ENCODE measurements at places on chromosomes 11 and 22. TPM values are rescaled to one million over a fixed set of nuclear protein-coding genes. Genes with fewer than 3 reads are reported as not detected.

GRCh38 chr22:27207907-27208306, 550.5 kb downstream of the MIAT start:
- DNase-seq: no peak
- no peaks in the 10 kb centered on the region for H3K36me3 ChIP-seq
- peaks cover under 1% of the 10 kb centered on the region for H3K27me3 ChIP-seq
- H3K4me1 ChIP-seq: peaks cover 9% of the 10 kb centered on the region

DNA sequence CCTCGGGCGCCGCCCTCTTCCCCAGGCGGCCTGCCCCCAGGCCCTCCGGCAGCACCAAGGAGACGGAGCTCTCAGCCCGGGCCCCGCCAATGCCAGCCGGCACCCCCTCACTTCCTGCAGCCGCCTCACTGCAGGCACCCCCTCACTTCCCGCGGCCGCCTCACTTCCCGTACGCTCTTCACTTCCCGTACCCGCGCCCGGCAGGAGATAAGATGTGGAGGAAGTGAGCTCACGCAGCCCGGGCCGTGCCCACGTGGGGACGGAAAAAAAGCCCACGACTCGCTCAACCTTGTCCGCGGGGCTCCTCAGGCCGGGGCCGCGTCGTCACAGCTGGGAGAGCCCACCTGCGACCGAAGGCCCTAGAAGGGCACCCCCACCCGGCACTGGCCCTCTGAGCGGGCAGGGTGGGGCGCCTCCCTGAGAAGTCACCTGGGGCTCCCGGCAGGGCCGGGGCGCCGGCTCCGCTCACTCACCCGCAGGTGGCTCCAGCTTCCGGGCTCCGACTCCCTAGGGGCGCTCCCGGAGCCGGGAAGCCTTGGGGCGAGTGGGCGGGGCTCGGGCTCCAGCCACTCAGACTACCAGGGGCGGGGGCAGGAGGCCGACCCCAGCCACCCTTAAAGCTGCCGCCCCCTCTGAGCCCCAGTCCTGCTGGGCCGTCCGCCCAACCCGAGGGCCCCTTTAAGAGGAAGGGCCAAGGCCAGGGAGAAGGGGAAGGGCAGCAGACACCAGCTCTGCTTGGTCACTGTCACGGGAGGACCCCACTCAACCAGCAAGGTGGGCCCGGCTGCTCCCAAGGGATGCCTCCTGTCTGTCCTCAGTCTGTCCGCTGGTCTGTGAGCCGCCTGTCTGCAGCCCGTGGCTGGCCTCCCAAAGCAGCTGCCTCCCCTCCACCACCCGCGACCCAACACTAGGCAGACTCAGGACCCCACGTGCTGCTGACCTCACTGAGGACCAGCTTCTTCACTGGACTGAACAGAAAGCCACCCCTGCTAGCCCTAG, 31.4 kb downstream of the PISD start:
- H3K27me3 ChIP-seq: no peaks in the 10 kb centered on the region
- DNase-seq: peak; percentile 87
- peak overlapping the region; percentile 84 for H3K27ac ChIP-seq
- H3K4me3 ChIP-seq: peak overlapping the region; percentile 88

- no peak overlapping the region for H3K27ac ChIP-seq
- no peaks in the 10 kb centered on the region for H3K4me1 ChIP-seq
- H3K36me3 ChIP-seq: no peaks in the 10 kb centered on the region
- DNase-seq: no peak
- no peaks in the 10 kb centered on the region for H3K27me3 ChIP-seq
These were observed 10.5 kb downstream of the ACRV1 start for GRCh38 chr11:125670172-125670571.

The C11orf52 gene
- 2.3 TPM for polyA plus RNA-seq

- no peaks in the 10 kb centered on the region for H3K4me1 ChIP-seq
- no peak overlapping the region for H3K4me3 ChIP-seq
- no peak for DNase-seq
These were observed 8.0 kb upstream of the TSPAN18 start for GRCh38 chr11:44718612-44719390.

The AQP11 gene
- 0.72 TPM for polyA plus RNA-seq

DNA sequence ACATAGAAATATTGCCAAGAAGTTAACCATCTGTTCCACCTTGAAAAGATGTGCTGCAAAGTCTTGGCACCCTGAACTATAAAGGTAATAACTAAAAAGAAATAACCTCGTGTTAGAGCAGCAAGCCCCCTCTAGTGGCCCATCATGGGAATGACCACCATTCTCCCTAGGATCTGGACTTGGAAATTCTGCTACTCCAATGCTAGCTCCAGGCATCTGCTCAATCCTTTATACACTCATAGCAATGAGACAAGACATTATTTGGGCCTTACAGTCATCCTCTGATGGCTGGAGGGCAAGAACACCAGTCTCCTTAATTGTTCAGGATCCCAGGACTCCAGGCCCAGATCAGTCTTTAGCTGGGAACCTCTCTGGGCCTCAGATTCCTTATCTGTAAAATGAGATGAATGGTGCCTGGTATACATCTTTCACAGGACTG, 76.0 kb downstream of the CWC15 start:
- no peak overlapping the region for H3K27ac ChIP-seq
- no peaks in the 10 kb centered on the region for H3K27me3 ChIP-seq
- H3K4me3 ChIP-seq: no peak overlapping the region
- H3K4me1 ChIP-seq: no peaks in the 10 kb centered on the region
- H3K36me3 ChIP-seq: no peaks in the 10 kb centered on the region

- H3K4me1 ChIP-seq: peaks cover 7% of the 10 kb centered on the region
- no peak overlapping the region for H3K27ac ChIP-seq
- no peak overlapping the region for H3K4me3 ChIP-seq
- H3K27me3 ChIP-seq: no peaks in the 10 kb centered on the region
- no peaks in the 10 kb centered on the region for H3K36me3 ChIP-seq
These were observed 14.4 kb upstream of the SERPINH1 start for GRCh38 chr11:75547617-75548058.

The KRTAP5-10 gene
- not detected for polyA plus RNA-seq

DNA sequence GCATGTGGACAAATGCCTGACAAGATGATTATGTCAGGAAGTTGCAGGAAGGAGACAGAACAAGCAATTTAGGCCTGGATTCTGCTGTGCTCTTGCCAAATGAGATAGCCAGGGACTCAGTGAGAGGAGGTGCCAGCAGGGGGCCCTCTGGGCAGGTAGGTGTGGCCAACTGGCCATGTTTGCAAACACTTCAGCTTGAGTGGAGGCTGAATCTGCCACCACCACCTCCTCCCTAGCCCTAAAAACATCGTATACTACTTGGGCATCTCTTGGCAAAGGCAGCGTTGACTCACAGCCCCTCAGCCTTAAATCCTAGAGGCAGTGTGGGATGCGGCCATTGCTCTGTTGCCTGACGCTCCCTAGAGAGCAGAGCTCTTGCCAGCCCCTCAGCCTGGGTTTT, 95.1 kb upstream of the PLET1 start:
- H3K36me3 ChIP-seq: no peaks in the 10 kb centered on the region
- H3K4me1 ChIP-seq: peaks cover 5% of the 10 kb centered on the region
- H3K27ac ChIP-seq: no peak overlapping the region
- no peak overlapping the region for H3K4me3 ChIP-seq
- peak; percentile 25 for DNase-seq
- no peaks in the 10 kb centered on the region for H3K27me3 ChIP-seq

- H3K27ac ChIP-seq: no peak overlapping the region
- no peak for DNase-seq
- no peaks in the 10 kb centered on the region for H3K36me3 ChIP-seq
- H3K4me1 ChIP-seq: no peaks in the 10 kb centered on the region
- H3K27me3 ChIP-seq: no peaks in the 10 kb centered on the region
These were observed 18.3 kb upstream of the MUC5B start for GRCh38 chr11:1204381-1205101.

- no peaks in the 10 kb centered on the region for H3K36me3 ChIP-seq
- no peaks in the 10 kb centered on the region for H3K4me1 ChIP-seq
- H3K27ac ChIP-seq: no peak overlapping the region
- no peaks in the 10 kb centered on the region for H3K27me3 ChIP-seq
- no peak for DNase-seq
These were observed 1458.1 kb upstream of the TENM4 start for GRCh38 chr11:80898910-80899309.

DNA sequence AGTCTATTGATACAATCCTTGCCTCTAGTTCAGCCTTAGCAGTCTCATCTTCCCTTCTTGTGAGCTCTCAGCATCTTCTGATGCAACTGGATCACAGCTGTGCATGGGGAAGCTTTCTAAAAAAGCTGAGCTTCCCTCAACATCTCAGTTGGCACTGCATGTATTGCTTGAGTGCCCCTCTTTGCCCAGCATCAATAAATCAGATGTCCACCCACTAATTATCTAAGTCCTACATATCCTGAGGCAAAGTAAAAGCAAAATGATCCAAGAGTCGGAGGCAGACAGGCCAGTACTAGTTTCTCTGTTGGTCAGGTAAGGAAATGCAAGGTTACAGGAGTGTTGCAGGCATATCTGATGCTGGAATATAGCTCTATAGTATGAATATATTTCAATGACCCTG, 334.5 kb upstream of the NCAM1 start:
- H3K27me3 ChIP-seq: no peaks in the 10 kb centered on the region
- no peak overlapping the region for H3K27ac ChIP-seq
- H3K4me1 ChIP-seq: peaks cover 7% of the 10 kb centered on the region
- H3K4me3 ChIP-seq: no peak overlapping the region

The MYEOV gene
- polyA plus RNA-seq: 0.08 TPM

DNA sequence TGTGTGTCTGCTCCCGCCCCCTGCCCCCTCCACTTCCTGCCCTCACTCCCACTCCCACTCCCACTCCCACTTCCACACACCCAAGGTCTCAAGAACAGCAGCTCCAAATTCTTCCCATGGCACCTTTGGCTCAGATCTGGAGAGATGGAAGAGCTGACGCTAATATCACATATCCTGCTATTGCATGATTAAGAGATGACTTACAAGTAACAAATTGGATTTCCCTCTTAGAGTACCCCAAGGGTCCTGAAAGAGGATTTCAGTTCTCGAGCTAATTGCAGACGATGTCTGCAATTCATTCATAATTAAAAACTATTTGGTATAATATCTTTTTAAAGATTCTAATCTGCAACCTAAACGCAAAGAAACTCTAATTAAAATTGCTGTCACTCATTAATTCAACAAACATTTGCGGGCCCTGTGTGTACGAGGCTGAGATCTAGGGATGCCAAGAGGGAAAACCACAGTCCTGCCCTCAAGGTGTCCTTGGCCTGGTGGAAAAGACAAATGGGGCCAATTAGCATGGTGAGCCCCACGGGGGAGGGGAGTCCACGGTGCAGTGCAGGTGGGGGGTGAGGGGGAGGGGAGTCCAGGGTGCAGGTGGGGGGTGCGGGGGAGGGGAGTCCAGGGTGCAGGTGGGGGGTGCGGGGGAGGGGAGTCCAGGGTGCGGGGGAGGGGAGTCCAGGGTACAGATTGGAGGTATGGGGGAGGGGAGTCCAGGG, 50.3 kb downstream of the CELSR1 start:
- no peak for DNase-seq
- H3K27me3 ChIP-seq: no peaks in the 10 kb centered on the region
- H3K27ac ChIP-seq: no peak overlapping the region
- H3K4me3 ChIP-seq: no peak overlapping the region
- H3K4me1 ChIP-seq: no peaks in the 10 kb centered on the region

- H3K36me3 ChIP-seq: no peaks in the 10 kb centered on the region
- DNase-seq: no peak
- no peak overlapping the region for H3K27ac ChIP-seq
- H3K4me3 ChIP-seq: no peak overlapping the region
- no peaks in the 10 kb centered on the region for H3K27me3 ChIP-seq
These were observed 13.2 kb downstream of the LMO1 start for GRCh38 chr11:8250434-8250833.

GRCh38 chr11:15113381-15113780, 1.3 kb upstream of the INSC start:
- no peak overlapping the region for H3K4me3 ChIP-seq
- peaks cover 4% of the 10 kb centered on the region for H3K4me1 ChIP-seq
- DNase-seq: no peak
- H3K27me3 ChIP-seq: no peaks in the 10 kb centered on the region

The VSIG2 gene
- 0.42 TPM for polyA plus RNA-seq

GRCh38 chr11:16817351-16817750, 78.9 kb downstream of the C11orf58 start:
- DNase-seq: no peak
- H3K4me3 ChIP-seq: no peak overlapping the region
- H3K27me3 ChIP-seq: no peaks in the 10 kb centered on the region
- H3K27ac ChIP-seq: no peak overlapping the region

The FGF19 gene
- polyA plus RNA-seq: not detected

GRCh38 chr22:17890892-17891291, 116.6 kb upstream of the BID start:
- peaks cover 72% of the 10 kb centered on the region for H3K36me3 ChIP-seq
- H3K4me1 ChIP-seq: peaks cover 7% of the 10 kb centered on the region
- H3K4me3 ChIP-seq: no peak overlapping the region
- peak overlapping the region; percentile 91 for H3K27ac ChIP-seq
- no peaks in the 10 kb centered on the region for H3K27me3 ChIP-seq

The CCDC87 gene
- polyA plus RNA-seq: 0.15 TPM

- no peaks in the 10 kb centered on the region for H3K36me3 ChIP-seq
- H3K27ac ChIP-seq: no peak overlapping the region
- DNase-seq: no peak
These were observed 1079.0 kb upstream of the TENM4 start for GRCh38 chr11:80519596-80520506.

DNA sequence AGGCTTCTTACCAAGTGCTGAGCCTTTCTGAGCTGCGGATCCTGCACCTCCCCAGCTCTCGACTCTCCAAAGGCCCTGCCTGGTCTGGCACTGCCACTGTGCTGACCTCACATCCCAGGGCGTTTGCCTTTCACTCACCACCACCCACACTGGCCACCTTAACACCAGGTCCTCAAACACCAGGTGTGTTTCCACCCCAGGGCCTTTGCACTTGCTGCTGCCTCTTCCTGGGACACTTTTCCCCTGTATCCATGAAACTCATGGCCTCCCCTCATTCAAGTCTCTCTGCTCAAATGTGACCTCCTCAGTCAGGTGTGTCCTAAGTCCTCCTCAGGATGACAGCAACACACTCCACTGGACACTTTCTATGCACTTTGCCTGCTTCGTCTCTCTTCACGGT, 51.4 kb upstream of the ANO1 start:
- DNase-seq: no peak
- H3K27ac ChIP-seq: no peak overlapping the region
- H3K4me3 ChIP-seq: no peak overlapping the region
- no peaks in the 10 kb centered on the region for H3K36me3 ChIP-seq
- H3K27me3 ChIP-seq: no peaks in the 10 kb centered on the region

DNA sequence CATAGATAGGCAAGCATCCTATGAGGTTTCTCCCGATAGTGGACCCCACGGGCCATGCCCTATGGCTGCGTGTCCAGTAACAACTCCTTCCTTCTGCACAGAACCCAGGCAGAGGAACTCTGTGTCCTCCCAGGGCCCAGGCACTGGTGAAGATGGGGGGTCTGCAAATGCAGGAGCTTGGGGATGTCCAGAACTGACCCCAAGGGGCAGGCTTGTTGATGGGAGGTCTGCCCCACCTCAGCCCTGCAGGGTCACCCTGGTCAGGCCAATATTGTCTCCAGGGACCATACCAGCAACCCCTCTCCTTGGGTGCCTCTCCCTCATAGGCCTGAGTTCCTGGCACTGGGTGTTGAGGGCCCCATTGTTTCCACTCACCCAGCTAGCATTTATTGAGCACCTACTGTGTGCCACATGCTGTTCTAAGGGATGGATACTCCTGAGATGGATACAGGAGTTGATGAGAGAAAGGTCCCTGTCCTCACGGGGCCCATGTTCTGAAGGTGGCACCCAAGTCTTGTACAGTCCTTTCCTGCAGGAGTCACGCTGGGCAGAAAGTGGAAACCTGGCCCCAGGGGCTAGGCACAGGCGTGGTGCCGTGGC, 26.3 kb upstream of the TXNRD2 start:
- H3K36me3 ChIP-seq: peaks cover 86% of the 10 kb centered on the region
- H3K27me3 ChIP-seq: no peaks in the 10 kb centered on the region
- peaks cover 9% of the 10 kb centered on the region for H3K4me1 ChIP-seq
- DNase-seq: no peak
- H3K27ac ChIP-seq: no peak overlapping the region
